ENCODE measurements at places on chromosomes 5 and 9. TPM values are rescaled to one million over a fixed set of nuclear protein-coding genes. Genes with fewer than 3 reads are reported as not detected.

Gene PRR7
- total RNA-seq = 14.7 TPM

DNA sequence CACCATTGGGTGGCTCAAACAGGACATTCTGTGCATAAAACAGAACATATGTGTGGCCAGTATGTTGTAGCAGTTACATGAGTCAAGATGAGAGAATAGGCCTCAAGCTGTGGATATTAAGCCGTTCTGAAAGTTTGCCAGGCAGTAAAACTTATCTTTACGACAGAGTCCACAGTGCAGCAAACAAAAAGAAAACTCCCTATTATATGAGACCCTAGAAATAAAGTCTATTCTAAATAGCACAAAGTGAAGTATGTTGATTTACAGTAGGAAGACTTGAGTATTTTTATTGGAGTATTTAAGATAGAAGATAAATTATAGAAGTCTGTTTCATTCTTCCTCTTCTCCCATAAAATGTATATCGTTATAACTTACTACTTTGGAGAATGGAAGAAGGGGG is 271.5 kb downstream of the ADGRV1 start:
- H3K4me3 ChIP-seq = no peak overlapping the region
- no peak for DNase-seq
- no peaks in the 10 kb centered on the region for H3K36me3 ChIP-seq
- H3K27ac ChIP-seq = no peak overlapping the region
- H3K27me3 ChIP-seq = no peaks in the 10 kb centered on the region

DNA sequence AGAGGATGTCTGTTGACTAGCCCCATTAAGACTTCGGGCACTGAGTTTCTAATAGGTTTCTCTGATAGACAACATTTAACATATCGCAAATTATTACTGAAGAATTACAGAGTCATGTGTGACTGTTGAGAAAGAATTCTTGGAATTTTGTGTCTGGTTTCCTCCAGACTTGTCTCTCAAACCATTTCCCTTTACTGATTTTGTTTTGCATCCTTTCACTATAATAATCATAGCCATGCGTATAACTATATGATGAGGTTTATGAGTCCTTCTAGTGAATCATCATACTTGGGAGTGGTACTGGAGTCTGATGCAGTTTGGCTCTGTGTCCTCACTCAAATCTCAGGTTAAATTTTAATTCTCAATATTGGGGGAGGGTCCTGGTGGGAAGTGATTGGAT is 27.0 kb downstream of the ZNF169 start:
- H3K27ac ChIP-seq = no peak overlapping the region
- peaks cover 5% of the 10 kb centered on the region for H3K36me3 ChIP-seq
- H3K4me3 ChIP-seq = no peak overlapping the region
- DNase-seq = no peak
- no peaks in the 10 kb centered on the region for H3K27me3 ChIP-seq
- no peaks in the 10 kb centered on the region for H3K4me1 ChIP-seq

- no peaks in the 10 kb centered on the region for H3K36me3 ChIP-seq
- H3K4me3 ChIP-seq = no peak overlapping the region
- no peaks in the 10 kb centered on the region for H3K27me3 ChIP-seq
- no peak for DNase-seq
- no peaks in the 10 kb centered on the region for H3K4me1 ChIP-seq
- no peak overlapping the region for H3K27ac ChIP-seq
Observed at GRCh38 chr5:3103262-3103811, 351.9 kb upstream of the IRX2 start.

DNA sequence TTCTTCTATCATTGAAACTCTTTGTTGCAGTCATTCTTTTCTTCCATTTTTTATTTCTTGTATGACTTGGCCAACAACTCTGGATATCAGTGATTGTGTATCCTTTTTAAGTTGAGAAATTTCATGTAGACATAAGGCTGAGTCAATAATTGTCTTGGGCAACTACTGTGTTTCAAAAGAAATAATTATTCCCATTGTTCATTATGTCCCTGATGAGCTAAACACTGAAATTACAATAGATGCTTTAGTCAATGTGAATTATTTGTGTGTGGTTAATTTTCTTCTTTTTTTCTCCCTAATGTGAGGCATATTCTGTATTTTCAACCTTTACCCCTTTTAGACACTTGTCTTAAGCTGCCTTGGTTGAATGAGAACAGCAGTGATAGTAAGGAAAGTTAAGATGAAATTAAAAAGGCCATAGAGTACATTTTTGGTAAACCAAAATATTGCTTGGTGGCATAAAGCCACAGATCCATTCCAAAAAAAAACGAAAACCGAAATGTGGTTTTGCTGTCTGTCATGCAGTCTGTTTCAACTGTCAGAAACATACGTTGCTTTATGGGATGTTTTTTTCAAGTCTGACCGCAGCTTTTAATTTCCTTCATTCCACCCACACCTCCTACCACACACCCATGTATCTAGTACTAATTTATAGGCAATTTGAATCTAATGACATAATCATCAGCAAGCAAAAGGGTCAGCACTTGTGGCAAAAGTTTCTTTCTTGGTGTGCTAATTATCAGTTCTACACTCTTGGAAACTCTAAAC is 21.1 kb downstream of the TLE4 start:
- no peak overlapping the region for H3K4me3 ChIP-seq
- H3K4me1 ChIP-seq = peaks cover 26% of the 10 kb centered on the region
- H3K27ac ChIP-seq = no peak overlapping the region
- no peaks in the 10 kb centered on the region for H3K36me3 ChIP-seq
- H3K27me3 ChIP-seq = no peaks in the 10 kb centered on the region
- peak; percentile 72 for DNase-seq

- H3K36me3 ChIP-seq = no peaks in the 10 kb centered on the region
- peak; percentile 89 for DNase-seq
- no peaks in the 10 kb centered on the region for H3K27me3 ChIP-seq
- H3K27ac ChIP-seq = peak overlapping the region; percentile 26
Observed at GRCh38 chr9:92954049-92954861, 6.9 kb downstream of the FGD3 start.

Measured in CD8-positive, alpha-beta memory T cell (primary cell).